ENCODE measurements at places on chromosomes 2 and 18.

GRCh38 chr2:149808556-149808955, 221.0 kb upstream of the MMADHC start:
- DNase-seq: no peak

- no peak for DNase-seq
These were observed 86.5 kb downstream of the LIPG start for GRCh38 chr18:49648326-49648725.

GRCh38 chr2:237256887-237257286, 157.1 kb downstream of the COL6A3 start:
- DNase-seq: no peak

- DNase-seq: no peak
These were observed 156.0 kb downstream of the SLC4A3 start for GRCh38 chr2:219783359-219783975.

DNA sequence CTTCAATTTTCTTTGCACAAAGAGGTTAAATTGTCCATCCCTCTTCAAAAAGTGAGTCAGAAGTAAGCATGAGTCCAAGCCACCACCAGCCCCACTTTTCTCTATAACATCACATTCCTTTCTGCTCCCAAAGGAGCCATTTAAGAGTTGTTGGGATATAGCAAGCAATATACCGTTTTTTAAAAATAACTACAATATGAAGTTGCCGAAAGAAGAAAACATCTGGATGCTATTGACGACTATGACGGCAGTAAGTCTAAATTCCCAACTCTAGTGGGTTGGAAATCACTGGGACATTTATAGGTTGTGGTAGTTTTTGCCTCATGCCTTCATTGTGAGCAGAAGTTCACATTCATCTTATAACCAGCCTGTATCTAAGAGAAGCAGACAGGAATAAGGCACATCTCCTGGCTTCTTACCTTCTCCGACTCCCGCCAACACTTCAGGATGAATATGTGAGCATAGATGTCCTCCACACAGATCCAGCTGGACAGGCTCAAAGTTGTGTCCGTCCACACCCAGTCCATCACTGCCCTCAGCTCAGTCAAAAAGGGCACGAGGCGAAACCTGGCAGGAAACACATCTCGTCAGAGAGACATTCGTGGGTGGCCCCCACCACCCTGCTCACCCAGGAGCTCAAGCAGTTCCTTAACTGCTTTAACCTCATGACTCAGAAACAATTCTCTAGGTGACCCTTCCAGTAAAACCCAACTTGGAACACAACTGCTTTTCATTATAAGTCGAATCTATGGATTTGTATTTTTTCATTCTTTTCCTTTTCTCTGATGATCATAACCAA, 163.6 kb downstream of the NAPG start:
- no peak for DNase-seq

- DNase-seq: no peak
These were observed 18.3 kb upstream of the MAP4K4 start for GRCh38 chr2:101679037-101679726.

DNA sequence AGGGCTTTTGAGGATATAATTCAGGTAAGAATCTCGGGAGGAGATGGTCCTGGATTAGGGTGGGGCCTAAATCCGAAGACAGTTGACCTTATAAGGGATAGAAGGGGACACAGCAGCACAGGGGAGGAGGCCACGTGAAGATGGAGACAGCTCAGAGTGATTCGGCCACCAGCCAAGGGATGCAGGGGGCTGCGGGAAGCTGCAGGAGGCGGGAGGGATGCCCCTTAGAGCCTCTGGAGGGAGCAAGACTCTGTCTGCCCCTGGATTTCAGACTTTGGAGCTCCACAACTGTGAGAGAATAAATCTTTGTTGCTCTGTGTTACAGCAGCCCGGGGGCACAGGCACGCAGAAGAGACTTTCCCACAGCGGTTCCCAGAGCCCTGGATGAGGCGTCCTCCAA, 143.7 kb downstream of the ASB1 start:
- DNase-seq: no peak

GRCh38 chr2:143392358-143392757, 263.1 kb downstream of the ARHGAP15 start:
- DNase-seq: no peak

- DNase-seq: no peak
These were observed 7.9 kb upstream of the NDUFV2 start for GRCh38 chr18:9094307-9095226.

GRCh38 chr2:40043191-40043590, 264.1 kb upstream of the THUMPD2 start:
- DNase-seq: no peak

DNA sequence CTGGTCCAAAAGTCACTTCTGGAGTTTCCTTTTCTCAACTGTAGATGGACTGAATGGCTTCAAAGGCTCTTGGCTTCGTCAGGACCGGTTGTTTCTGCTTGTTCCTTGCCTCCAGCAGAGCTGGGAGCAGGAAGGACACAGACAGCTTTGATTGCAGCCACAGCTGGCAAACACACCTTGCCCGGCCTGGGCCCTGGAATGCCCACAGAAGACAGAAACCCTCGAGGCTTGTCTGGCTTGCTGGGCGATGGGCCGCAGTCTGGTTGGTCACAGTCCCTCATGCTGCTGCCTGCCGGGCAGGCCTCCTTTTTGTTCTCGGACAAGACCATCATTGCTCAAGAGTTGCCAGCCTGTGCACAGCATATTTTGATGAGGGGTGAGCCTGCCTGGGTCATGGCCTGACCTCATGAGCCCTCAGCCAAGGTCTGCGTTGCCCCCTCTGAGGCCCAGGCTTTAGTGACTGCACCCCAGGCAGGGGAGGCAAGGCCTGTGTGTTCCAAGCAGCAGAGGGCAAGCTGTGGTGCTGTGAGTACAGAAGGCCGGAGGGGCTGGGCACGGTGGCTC, 37.8 kb downstream of the ATP6V1C2 start:
- no peak for DNase-seq

All from SHP77 treated with DMSO at 0.1 percent for 48 hours (cell line).